IPS DF 19.7 (cell line): ENCODE measurements at places on chromosomes 5 and 9.

- no peak for DNase-seq
Observed at GRCh38 chr9:211036-211435, 3.6 kb upstream of the DOCK8 start.

- DNase-seq = no peak
Observed at GRCh38 chr5:13250464-13251291, 693.8 kb downstream of the DNAH5 start.

- no peak for DNase-seq
Observed at GRCh38 chr5:7050986-7051385, 337.8 kb downstream of the TENT4A start.

DNA sequence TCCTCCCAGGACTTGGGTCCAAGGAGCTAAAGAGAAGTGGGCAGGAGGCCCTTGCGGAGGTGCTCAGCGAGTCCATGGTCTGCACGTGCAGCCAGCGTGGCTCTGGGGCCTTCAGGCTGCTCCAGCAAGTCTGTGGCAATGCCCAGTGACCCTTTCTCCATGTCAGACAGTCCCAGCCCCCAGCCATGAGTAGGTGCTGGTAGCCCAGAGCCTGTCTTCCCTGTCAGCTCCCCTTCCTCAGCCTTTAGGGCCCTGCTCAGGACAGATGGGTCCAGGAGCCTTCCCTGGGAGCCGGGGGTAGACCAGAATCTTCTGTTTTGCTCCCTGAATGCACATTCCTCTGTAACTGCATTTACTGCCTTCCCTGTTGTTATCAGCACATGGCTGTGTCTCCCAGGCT, 147.2 kb upstream of the IRX2 start:
- no peak for DNase-seq

DNA sequence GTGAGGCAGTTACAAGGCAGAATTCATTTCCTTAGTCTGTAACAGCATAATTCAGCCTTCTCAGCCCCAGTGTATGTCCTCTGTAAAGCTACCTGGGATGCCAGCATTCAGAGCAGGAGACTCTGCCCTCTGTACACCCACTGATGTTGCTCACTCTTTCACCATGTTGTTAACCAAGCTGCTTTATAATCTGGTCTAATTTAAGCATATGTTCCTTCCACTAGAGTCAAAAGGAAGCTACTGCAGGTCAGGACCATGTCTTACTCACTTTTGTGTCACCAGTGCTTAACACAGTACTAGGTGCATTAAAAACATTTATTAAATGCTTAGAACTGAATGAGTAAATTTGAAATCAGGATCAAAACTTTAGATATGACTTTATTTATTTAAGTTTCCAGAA, 185.6 kb downstream of the FBXL17 start:
- no peak for DNase-seq

DNA sequence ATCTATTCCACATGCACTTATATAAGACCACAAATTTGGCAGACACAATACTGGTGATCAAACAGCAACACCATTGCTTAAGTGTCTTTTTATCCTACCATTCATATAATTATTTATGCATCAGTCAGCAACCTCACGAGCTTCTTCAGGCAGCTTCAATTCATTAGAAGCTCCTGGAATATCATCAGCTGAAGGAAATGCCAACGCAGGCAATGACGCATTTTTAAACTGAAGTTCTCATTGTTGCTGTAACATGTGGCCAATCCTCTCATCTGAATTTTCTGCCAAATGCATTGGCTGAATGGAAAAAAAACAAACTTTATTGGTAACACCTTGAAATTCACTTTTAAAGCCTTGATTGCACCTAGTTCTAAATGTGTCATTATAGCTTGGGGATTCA, 376.4 kb upstream of the RGMB start:
- no peak for DNase-seq
